ENCODE measurements at places on chromosomes 2 and 18.

GRCh38 chr2:230202430-230203109, 17.2 kb downstream of the SP110 start:
- no peak for DNase-seq

DNA sequence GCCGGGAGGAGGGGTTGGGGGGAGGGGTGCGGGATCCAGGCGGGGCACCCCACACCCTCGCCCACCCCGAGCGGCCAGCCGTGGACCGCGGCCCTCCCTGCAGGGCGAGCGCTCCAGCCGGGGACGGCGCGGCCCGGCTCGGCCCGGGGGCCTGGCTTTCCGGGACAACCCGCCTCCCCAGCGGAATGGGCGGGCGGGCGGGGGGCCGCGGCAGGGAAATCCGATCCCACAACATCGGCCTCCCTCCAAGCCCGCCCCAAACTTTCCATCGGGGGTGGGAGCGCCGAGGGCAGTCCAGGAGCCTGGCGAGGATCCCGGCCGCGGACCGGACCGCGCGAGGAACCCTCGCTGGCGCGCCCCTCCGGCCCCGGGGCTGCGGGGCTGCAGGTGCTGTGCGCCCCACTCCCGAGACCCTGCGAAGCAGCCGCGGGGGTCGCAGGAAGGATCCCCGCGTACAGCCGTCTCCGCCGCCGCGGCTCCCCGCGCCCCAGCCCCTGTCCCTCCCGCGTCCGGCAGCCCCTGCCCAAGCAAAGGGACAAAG, 529 bp downstream of the SEMA4C start:
- DNase-seq: peak; percentile 73

GRCh38 chr18:53375621-53376020, 848.8 kb downstream of the MBD2 start:
- no peak for DNase-seq

DNA sequence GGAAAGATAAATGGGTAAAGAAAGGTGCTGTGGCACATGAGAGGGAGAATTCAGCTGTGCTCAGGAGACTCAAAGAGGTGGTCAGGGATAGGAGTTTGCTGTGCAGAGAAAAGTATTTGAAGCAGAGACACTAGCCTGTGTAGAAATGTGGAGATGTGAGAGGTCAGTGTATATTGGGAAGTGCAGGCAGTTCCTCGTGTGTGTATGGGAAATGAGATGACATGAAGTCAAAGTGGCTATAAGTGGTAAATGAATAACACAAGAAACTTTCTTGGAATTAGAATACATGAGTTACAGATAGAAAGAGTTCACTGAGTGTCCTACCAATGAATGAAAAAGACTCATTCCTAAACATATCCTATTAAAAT, 11.6 kb downstream of the MAP3K20 start:
- DNase-seq: no peak

- DNase-seq: peak; percentile 32
Observed at GRCh38 chr18:45384137-45384961, 230.9 kb upstream of the SLC14A2 start.

- no peak for DNase-seq
Observed at GRCh38 chr2:54771166-54771885, 47.9 kb downstream of the EML6 start.

GRCh38 chr18:68103561-68103960, 587.0 kb upstream of the DSEL start:
- no peak for DNase-seq

- no peak for DNase-seq
Observed at GRCh38 chr2:148430101-148430500, 214.4 kb upstream of the EPC2 start.

- no peak for DNase-seq
Observed at GRCh38 chr18:51519571-51519970, 322.1 kb upstream of the MEX3C start.

DNA sequence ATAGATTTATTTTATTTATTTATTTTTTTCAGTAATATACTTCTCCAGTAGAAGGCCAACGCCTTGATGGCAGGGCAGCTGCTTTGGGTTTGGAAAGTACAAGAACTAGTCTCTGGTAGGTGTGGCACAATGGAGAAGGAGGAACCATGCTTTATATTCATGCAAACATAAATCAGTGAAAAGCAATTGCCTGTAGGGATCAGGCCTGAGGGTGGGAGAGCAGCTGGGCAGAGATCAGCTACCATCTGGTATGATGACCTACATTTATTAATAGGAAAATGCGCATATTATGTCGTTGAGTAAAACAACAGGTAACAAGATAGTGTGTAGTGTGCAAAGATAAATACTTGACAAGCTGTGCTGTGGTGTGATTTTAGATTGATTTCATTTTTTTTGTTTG, 120.4 kb upstream of the TLK1 start:
- DNase-seq: no peak

DNA sequence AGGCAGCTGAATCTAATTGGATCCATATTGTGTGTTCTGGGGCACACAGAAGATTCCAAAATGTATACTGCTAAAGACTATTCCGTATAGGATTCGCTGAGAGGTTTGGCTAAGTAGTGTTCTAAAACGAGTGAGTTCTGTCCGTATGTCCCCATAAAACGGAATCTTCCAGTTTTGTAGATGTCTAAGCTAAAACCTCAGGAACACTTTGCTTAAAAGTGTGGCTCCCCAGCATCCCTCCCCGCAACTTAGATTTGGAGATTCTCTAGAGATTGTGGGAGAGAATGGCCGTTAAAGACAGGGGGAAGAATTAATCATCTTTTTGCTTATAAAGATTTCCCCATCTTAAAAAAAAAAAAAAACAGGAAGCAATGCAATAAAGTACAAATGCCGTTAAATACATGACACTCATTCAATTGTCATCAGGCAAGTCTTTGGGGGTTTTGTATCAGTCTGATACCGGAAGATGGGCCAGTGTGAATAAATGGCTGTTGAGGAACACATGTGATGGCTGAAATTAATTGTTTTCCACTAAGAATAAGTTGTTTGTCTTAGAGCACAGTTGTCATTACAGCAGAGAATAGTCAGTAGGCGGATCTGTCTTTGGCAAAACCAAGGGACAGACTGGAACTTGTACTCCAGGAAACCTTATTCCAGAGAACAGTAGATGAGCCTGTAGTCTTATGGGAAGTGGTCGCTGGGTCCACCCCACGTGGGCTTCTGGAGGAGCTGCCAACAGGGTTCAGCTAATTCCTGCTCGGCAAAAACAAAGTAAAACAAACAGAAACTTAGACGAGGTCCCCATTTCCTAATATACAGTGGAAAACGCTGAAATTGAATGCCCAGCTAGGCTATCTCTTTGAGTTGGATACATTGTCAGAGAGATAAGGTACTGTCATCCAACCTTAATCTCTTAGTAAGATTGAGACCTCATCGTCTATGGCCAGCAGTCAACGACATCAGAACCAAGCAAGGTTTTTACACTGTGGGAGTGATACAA, 1.7 kb downstream of the EMILIN2 start:
- peak; percentile 44 for DNase-seq

GRCh38 chr2:235904585-235904931, 263.6 kb downstream of the GBX2 start:
- no peak for DNase-seq

DNA sequence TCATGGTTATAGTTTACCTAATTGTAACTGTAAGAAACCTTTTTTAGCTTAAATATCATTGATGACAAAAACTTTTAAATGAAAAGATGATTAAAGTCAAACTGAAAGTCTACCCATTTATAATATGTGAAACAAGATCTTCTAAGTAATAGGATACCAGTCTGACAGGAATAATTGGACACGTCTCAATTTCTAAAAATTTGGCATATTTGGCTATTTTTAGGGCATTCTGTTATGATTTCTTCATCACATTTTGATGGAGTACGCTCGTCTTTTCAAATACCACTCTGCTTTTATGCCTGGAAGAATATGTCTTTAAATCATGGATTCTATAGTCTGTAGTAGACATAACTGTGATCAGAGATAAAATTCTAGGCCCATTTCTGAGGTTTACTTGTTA, 1.3 kb downstream of the R3HDM1 start:
- DNase-seq: no peak

DNA sequence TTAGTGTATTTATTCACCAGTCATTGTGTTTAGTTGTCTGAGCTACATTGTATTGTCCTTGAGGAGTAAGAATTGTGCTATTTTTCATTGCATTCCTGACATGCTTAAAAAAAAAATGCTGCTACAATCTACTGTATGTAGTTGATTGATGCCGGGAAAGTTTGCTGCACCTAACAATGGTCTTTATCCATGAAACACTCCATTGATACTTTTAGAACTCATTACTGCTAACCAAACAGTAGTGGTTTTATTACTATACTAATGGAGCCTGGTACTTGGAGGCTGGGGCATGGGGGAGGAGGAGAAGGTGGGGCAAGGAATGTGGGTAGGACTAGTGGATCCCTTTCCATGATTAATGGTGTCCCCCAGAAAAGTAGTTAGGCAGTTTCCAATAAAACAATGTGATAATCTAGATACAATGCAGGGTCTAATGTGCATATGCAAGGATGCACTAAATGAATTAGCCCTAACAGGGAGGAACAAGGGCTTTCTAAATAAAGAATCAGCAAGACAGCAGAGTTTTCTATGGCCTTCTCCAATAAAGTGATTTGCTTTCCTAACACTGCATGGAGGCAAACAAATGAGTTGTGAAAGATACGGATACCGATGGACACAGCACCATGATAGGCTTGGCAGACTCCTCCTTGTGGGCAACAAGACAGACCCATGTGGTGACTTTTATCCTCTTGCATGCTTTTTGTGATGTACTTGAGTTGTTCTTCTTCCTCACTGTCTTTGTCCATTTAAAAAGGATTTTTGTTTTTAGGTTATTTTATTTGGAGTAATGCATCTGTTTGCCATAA, 78.5 kb downstream of the FMNL2 start:
- DNase-seq: peak; percentile 75
